Tongue (tissue), 3 donors: ENCODE measurements at places on chromosomes 5 and 9. TPM values are rescaled to one million over a fixed set of nuclear protein-coding genes. Genes with fewer than 3 reads are reported as not detected.

GFPT2 gene
- 13.6 TPM for total RNA-seq

PCDHB13 gene
- total RNA-seq, result 4.4 TPM

OR13C9 gene
- total RNA-seq, result 0.41 TPM

TAF11L10 gene
- not detected for total RNA-seq

KIF27 gene
- 12.5 TPM for total RNA-seq

NUTM2G gene
- total RNA-seq, result not detected

CRB2 gene
- total RNA-seq, result 0.72 TPM

OR1Q1 gene
- not detected for total RNA-seq

GPSM1 gene
- 27.0 TPM for total RNA-seq

SPATA31C1 gene
- total RNA-seq, result 0.21 TPM

PCDHGA9 gene
- 12.2 TPM for total RNA-seq

FGF1 gene
- total RNA-seq, result 8.7 TPM

SPINK7 gene
- not detected for total RNA-seq

PAEP gene
- not detected for total RNA-seq

FER gene
- total RNA-seq, result 42.6 TPM

TPD52L3 gene
- not detected for total RNA-seq

ACOT12 gene
- not detected for total RNA-seq

CEL gene
- total RNA-seq, result 0.41 TPM

RASEF gene
- total RNA-seq, result 5.5 TPM

SVEP1 gene
- 26.4 TPM for total RNA-seq

MZB1 gene
- total RNA-seq, result 0.62 TPM

AKNA gene
- total RNA-seq, result 9.5 TPM

TIMD4 gene
- total RNA-seq, result not detected

GFI1B gene
- total RNA-seq, result 0.51 TPM

MAP1B gene
- 116 TPM for total RNA-seq

VLDLR gene
- total RNA-seq, result 60.1 TPM

HAVCR2 gene
- total RNA-seq, result 2.8 TPM

CDC20B gene
- not detected for total RNA-seq

SH2D3C gene
- 13.6 TPM for total RNA-seq

ARSI gene
- total RNA-seq, result 18.9 TPM

UBAP2 gene
- total RNA-seq, result 60.4 TPM

ZNF484 gene
- 22.6 TPM for total RNA-seq

CEP72 gene
- total RNA-seq, result 7.7 TPM

GPR150 gene
- total RNA-seq, result not detected

SIT1 gene
- total RNA-seq, result not detected
